ENCODE measurements at places on chromosomes 3 and 15.
A peak's percentile ranks its signal among the peaks of the same experiment; 100 is the strongest.

DNA sequence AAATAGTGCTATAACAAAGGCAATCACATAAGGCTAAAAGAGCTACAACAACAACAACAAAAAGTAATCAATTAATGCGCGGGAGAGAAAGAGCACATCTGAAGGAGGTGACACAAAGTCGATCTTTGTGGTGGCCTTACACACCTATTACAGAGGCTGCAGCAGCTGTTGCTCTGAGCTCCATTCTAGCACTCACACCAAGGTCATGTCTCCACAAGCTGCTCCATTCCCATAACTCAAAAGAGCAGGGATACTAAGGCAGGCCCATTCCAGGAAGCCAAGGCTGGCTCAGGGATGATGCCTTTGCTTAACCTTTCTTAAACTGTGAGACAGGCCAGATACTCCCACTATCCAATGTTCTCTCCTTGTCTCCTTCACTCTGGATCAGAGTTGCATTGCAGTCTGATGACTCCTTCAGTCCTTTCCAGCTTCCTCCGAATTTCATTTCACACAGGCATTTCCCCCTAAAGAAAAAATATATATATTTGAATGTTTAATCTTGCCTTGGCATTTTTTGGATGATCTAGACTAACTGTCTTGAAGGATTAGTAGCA is 52.7 kb downstream of the SNTN start:
- no peak for DNase-seq

GRCh38 chr3:7209098-7209497 is 348.2 kb downstream of the GRM7 start:
- no peak for DNase-seq

DNA sequence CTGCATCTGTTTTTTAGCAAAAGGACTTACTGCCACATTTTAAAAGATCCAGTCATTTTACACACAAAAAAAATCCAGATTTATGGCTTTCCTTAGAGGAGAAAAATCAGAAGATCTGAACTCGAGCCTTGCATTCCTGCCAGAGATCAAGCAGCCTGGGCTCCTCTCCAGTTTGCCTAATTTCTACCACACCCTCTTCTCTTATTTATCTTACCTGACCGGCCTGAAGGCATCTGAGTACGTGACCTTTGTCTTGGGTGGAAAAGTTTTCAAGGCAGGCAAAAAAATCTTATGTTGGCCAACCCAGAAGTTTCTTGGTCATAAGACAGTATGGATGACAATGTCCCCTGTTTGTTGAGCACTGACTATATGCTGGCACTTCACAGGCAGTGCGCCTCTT is 60.3 kb downstream of the CHRD start:
- DNase-seq: peak; percentile 38

DNA sequence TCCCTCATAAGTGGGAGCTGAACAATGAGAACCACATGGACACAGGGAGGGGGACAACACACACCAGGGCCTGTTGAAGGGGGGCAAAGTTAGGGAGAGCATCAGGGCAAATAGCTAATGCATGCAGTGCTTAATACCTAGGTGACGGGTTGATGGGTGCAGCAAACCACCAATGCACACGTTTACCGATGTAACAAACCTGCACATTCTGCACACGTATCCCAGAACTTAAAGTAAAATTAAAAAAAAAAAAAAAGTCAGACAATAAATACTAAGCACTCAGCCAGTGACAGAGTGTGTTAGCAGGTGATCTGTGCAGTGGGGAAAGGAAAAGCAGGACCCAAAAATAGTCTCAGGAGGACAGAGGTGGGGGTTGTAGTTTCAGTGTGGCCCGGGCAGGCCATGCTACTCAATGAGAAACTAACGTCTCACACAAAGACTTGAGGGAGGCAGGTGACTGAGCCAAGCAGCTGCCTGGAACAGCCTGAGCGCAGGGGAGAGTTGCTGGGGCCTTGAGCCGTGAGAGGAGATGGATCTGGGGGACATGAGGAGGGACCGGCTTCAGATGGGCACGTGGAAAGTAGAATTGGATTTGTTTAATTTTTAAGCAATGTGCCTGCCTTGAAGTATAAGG is 18.4 kb downstream of the ANKDD1A start:
- no peak for DNase-seq

GRCh38 chr15:70200511-70201424 is 103.1 kb upstream of the TLE3 start:
- DNase-seq: peak; percentile 26

GRCh38 chr15:42050484-42051255 is 29.8 kb upstream of the PLA2G4E start:
- DNase-seq: no peak

GRCh38 chr15:100663086-100663914 is 60.9 kb downstream of the ASB7 start:
- peak; percentile 26 for DNase-seq

DNA sequence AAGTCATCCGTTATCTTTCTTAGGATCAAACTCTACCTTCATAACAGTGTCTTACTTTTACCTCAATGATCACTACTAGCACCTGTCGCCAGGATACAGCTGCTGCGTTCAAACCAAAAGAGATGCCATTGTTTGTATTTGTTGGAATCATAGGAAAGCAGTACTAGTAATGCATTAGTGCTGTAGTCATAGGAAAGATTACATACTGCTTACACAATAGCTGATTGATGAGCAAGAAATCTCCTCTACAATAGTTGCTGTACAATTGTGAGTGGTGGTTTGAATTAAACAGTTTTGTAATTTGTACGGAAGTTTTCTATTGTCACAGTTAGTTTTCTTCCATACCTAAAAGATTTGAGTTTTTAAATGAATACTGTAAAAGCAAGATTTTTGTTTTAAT is 21.4 kb downstream of the ACAP2 start:
- DNase-seq: peak; percentile 27

GRCh38 chr3:14467814-14468620 is 65.6 kb downstream of the SLC6A6 start:
- peak; percentile 38 for DNase-seq

DNA sequence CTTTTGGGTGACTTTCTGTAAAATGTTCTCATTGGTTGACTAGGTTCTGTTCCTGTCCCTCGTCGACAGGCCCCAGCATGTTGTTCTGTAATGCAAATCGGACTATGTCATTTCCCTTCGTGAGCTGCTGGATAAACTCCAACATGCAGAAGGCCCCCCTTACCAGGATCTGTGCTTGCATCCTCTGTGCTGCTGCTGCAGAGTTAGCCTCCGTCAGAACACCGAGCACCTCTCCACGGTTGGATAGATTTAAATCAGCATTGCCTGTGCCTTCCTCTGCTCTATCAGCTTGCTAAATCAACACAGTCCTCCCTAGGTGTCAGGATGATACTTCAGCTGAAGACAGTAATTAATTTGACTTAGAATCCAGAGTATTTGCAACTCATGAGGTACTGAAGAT is 12.7 kb upstream of the MINDY4B start:
- DNase-seq: no peak

DNA sequence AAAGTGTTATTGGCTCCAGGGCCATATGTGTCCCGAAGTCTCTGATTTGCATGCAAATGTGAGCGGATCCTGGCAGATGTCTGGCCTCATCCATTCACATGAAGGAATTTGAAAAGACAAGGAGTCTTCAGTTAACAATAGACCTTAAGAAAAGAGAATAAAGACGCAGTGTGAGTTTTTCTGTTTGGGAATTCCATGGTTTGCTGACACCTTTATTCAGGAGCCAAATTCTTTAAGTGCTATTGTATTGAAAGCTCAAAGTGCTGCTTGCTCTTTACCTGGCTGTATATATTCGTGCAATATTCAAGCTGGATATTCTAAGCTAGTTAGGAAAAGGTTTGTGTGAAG is 2.2 kb downstream of the LRRN1 start:
- DNase-seq: no peak

DNA sequence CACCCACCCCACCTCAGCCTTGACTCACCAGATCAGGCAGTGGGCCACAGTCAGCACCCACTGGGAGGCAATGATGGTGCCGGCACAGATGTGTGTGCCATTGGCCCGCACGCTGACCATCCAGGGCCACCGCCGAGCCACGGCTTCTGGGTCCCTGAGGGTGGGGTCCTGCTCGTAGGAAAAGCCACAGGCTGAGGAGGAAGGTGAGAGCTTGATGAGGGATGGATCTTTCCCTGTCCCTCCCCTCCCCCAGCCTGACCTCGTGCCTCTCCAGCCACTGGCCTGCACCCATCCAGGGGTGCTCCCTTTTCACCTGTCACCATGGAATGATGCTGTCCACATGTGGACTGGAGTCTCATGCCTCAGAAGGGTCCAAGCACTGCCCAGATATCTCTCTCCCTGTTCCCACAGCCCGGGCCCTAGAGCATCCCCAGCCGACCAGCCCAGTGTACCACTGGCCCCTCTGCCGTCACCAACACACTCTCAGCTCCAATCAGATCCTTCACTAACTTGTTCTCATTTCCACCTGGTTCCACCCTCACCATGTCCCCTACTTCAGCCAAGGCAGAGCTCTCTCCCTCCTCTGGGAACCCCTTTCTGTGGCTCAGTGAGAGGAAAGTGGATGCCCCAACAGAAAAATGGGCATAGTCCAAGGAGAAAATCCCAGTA is 2.0 kb downstream of the PRSS50 start:
- DNase-seq: no peak

GRCh38 chr3:115040673-115041286 is 106.3 kb downstream of the ZBTB20 start:
- peak; percentile 49 for DNase-seq

DNA sequence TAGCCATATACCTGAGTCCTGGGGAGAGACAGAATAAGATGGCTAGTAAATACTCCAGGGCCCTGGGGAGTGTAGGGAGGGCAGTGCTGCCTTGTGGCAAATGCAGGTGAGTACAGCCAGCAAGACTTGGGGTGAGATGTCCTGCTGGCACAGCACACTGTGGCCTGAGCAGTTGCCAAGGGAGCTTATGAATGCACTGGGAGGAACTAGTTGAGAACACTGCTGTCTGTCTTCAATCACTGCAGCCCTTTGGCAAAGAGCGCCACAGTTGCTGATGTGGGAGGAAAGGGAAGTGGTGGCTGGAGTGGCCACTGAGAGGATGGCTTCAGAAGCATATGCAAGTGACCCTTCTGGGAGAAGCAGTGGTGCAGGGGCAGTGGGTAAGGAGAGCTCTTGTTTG is 264.6 kb downstream of the RORA start:
- no peak for DNase-seq

DNA sequence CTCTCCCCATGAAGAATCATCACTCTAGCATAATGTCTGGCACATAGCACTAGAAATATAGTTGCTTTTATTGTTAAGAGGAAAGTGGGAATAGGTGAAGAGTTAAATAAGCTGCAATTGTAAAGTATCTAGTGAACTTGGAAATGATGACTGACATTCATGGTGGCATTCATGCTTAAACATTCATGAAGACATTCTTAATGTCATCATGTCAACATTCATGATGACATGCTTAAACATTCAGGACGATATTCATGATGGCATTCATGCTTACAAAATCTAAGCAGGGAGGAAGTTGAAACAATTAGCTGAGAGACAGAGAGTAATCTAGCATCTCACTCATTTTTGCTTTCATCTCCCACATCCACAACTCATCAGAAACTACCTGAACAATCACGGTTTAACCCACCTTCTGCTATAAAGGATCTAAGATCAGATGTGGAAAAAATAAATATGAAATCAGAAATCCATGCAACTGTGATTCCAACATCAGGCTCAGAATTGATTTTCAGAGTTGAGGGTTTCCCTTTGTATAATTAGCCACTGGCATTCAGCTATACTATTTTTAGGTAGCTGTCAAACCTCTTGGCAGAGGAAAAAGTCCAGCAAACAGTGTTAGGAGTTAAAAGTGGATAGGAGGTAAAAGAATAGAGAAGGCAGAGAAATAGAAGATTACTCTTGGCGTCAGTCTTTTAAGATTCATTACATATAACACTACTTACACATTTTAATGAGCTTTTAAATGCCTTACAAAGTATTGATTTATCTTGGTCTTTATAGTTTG is 3.5 kb downstream of the DRD3 start:
- DNase-seq: no peak

GRCh38 chr15:55279746-55280351 is 9.8 kb downstream of the RAB27A start:
- DNase-seq: peak; percentile 66

- DNase-seq: peak; percentile 72
These were observed 1.2 kb downstream of the KLF13 start for GRCh38 chr15:31327669-31328427.

GRCh38 chr3:46481636-46482035 is 16.1 kb upstream of the RTP3 start:
- DNase-seq: no peak

DNA sequence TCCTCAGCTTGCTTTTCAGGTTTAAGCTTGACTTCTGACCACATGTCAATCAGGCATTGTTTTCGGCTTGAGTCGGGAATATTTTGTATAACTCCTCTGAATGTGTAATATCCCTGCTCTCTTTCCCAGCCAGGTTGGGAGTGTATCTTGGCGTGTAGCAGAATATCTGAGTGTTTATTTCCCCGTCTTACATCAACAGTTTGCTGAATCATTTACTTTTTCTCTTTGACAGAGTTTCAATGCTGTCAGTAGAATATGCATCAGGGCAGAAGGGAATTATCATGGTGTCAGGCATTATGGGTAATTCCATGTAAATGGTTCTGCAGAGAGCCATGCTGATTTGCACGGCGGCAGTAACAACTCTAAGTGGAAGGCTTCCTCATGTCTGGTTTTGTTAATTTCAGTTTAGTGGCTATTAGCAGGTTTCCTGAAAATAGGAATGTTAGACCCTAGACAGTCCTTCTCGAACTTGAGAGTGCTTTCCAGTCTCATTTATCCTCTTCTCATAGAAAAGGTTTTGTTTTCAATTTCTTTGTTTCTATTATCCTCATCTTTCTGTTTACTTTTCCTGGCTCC is 566.3 kb downstream of the AGBL1 start:
- DNase-seq: peak; percentile 88

DNA sequence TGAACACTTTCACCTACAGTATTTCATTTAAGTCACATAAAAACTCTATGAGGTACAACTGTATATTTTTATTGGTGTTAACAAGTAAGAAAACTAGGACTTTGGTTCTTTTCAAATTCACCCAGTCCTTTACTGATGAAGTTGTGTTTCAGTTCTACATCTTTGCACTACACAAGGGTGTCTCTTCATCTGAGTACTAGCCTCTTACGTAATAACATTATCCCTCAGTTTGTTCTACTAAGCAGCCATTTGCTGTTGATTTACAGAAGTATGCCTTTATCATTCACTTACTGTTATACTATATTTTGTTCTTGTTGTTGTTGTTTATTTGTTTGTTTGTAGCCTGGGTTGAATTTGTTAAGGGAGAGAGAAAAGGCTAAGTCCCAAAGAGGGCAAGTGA is 311.9 kb downstream of the PLOD2 start:
- DNase-seq: no peak

DNA sequence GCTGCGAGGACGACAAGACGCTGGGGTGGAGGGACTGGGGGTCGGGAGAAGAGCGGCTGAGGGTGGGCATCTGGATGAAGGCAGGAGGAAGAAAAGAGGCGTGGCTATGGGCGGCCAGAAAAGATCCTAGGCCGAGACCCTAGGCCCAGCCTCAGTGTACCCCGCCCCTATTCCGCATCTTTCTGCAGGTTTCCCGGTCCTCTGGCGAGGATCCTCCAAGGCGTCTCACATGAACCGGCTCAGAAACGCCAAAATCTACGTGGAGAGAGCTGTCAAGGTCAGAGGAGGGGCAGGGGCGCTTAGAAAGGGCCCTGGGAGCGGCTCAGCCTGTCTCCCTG is 340 bp downstream of the TTLL3 start:
- no peak for DNase-seq
